ENCODE measurements at places on chromosomes 6 and 20. TPM values are rescaled to one million over a fixed set of nuclear protein-coding genes. Genes with fewer than 3 reads are reported as not detected.

FNDC1 gene
- not detected for polyA plus RNA-seq

FAM217A gene
- polyA plus RNA-seq: 0.16 TPM

- H3K4me3 ChIP-seq: no peak overlapping the region
- DNase-seq: no peak
- H3K27ac ChIP-seq: no peak overlapping the region
- H3K27me3 ChIP-seq: peaks cover 8% of the 10 kb centered on the region
Measured at GRCh38 chr6:107587451-107587850, 97.5 kb downstream of the SOBP start.

ERVFRD-1 gene
- polyA plus RNA-seq: not detected

GRCh38 chr6:161001421-161001820, 9.9 kb downstream of the MAP3K4 start:
- H3K36me3 ChIP-seq: no peaks in the 10 kb centered on the region
- H3K4me1 ChIP-seq: peaks cover 13% of the 10 kb centered on the region
- DNase-seq: no peak
- no peak overlapping the region for H3K27ac ChIP-seq
- H3K4me3 ChIP-seq: no peak overlapping the region

DNA sequence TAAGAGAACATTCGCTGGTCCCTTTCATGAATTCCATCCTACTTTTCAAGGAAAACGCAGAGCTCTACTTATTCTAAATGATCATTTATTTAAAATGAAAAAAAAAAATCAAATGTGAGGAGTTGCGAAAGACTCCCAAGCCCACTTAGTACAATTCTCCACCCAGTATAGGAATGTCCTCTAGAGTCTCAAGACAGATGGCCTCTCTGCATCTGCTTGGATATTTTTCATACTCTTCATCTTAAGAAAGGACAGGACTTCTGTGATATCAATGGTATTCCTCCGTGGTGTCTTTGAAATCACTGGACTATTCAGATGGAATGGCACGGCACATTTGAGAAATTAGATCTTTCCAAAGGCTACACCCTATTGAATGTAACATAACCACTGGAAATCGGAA, 107.1 kb downstream of the PTPRK start:
- DNase-seq: no peak
- H3K27me3 ChIP-seq: peaks cover 3% of the 10 kb centered on the region

- no peaks in the 10 kb centered on the region for H3K36me3 ChIP-seq
- no peaks in the 10 kb centered on the region for H3K4me1 ChIP-seq
- no peak overlapping the region for H3K4me3 ChIP-seq
- peaks cover 2% of the 10 kb centered on the region for H3K27me3 ChIP-seq
- no peak overlapping the region for H3K27ac ChIP-seq
- DNase-seq: no peak
Measured at GRCh38 chr6:140872885-140873284, 1259.8 kb upstream of the GJE1 start.

DNA sequence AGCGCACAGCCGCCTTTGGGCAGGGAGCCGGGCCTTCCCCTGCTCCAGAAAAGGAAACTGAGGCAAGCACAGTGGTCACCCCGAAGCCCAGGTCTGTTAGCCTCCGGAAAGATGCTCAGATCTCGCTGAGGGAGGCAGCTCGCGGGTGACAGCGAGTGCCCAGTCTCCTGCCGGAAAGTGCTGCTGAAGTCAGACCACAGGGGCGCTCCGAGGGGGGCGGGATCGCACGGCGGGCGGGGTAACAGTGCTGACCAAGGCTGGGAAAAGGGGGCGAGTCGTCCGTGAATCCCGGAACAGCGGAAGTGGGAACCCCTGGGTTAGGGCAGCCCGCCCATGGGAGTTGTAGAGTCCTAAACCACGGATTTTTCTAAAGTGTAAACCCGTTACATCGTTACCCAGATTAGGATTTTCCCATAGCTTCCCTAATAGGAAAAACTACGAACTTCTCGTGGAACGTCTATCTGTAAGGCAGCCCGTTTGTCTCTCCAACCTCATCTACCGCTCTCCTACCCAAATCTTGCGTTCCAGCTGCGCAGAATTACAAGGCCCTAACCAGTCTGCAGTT, 504 bp downstream of the VPS16 start:
- peak overlapping the region; percentile 89 for H3K27ac ChIP-seq
- H3K4me1 ChIP-seq: peaks cover 43% of the 10 kb centered on the region
- peaks cover 9% of the 10 kb centered on the region for H3K36me3 ChIP-seq

GRCh38 chr6:36676141-36677058, 2.1 kb upstream of the CDKN1A start:
- H3K36me3 ChIP-seq: no peaks in the 10 kb centered on the region
- peak overlapping the region; percentile 75 for H3K27ac ChIP-seq
- H3K4me3 ChIP-seq: no peak overlapping the region
- DNase-seq: no peak
- peaks cover 29% of the 10 kb centered on the region for H3K4me1 ChIP-seq
- peaks cover 24% of the 10 kb centered on the region for H3K27me3 ChIP-seq

- H3K27me3 ChIP-seq: peaks cover 8% of the 10 kb centered on the region
- DNase-seq: no peak
- no peaks in the 10 kb centered on the region for H3K36me3 ChIP-seq
- no peaks in the 10 kb centered on the region for H3K4me1 ChIP-seq
- H3K27ac ChIP-seq: no peak overlapping the region
Measured at GRCh38 chr6:43705996-43706395, 18.4 kb upstream of the MRPS18A start.
